ENCODE measurements at places on chromosomes 5 and 9.

- DNase-seq, result peak; percentile 24
Measured at GRCh38 chr5:149759986-149760853, 30.1 kb downstream of the PPARGC1B start.

- no peak for DNase-seq
Measured at GRCh38 chr5:72267685-72268084, 52.4 kb downstream of the MRPS27 start.

GRCh38 chr5:32323741-32324140, 11.0 kb upstream of the MTMR12 start:
- no peak for DNase-seq

GRCh38 chr5:104111632-104112031, 549.0 kb upstream of the NUDT12 start:
- no peak for DNase-seq

GRCh38 chr9:82418334-82418733, 429.8 kb downstream of the SPATA31D1 start:
- DNase-seq, result no peak

- DNase-seq, result no peak
Measured at GRCh38 chr5:17314907-17315471, 97.6 kb downstream of the BASP1 start.

- no peak for DNase-seq
Measured at GRCh38 chr5:115624994-115625393, 842 bp downstream of the TMED7 start.

GRCh38 chr5:109958082-109958481, 268.4 kb downstream of the MAN2A1 start:
- no peak for DNase-seq

DNA sequence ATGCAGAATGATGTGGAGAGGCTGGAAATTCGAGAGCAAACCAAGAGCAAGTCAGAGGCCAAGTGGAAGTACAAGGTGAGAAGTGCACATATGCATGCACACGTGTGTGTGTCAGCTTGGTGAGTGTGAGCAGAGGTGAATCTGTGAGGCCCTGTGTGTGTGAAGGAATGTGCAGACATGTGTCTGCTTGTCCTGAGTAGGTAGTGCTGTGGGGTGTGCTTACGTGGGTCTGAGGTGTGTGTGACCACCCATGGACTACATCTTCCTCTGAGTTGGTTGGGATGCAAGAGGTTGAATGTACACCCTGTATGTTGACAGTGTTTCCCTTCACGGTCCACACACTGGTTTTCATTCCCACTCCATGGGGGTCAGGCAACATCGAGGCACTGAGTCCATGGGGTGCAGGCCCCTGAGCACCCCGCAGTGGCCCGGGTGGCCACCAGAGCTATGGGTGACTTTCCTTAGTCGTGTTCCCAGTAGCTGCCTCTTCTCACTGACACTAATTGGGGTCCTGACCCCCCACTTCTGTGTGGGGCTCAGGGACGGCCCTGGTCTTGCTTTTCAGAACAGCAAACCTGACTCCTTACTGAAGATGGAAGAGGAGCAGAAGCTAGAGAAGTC, 86.7 kb downstream of the PHF2 start:
- DNase-seq, result no peak

DNA sequence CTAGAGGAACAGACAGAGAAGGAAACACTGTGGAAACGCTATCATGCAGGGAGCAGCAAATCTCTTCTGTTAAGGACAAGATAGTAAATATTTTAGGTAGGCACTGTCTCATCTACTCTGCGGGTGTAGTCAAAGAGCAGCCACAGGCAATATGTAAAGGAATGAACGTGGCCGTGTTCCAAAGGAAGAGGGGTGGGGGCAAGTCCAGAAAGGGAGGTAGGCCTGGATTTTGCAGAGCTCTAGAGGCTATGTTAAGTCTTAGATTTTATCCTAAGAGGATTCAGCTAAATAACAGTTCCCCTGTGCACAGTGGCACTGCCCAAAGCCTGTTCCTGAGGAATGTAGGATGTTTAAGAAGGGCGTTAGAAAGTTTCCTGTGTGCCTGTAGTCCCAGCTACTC, 161.6 kb downstream of the ACTL7B start:
- DNase-seq, result no peak

- DNase-seq, result no peak
Measured at GRCh38 chr5:151005950-151006576, 14.3 kb upstream of the GPX3 start.

DNA sequence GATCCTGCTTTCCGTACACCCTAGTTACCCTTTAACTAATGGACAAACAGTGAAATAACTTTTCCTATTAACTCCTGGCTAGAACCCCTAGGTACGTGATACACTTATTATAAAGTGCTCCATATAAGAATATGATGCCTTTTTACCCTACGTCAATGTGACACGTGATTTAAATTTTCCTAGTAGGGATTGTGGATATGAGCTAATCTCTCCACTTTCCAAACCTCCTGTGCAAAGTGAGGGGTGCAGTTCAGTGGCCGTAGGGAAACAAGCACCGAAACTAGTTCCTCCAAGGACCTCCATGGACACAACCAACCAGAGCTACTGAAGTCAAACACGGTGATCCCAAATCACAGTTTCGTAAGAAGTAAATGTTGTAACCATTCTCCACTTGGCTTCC, 19.3 kb downstream of the NFIB start:
- no peak for DNase-seq

DNA sequence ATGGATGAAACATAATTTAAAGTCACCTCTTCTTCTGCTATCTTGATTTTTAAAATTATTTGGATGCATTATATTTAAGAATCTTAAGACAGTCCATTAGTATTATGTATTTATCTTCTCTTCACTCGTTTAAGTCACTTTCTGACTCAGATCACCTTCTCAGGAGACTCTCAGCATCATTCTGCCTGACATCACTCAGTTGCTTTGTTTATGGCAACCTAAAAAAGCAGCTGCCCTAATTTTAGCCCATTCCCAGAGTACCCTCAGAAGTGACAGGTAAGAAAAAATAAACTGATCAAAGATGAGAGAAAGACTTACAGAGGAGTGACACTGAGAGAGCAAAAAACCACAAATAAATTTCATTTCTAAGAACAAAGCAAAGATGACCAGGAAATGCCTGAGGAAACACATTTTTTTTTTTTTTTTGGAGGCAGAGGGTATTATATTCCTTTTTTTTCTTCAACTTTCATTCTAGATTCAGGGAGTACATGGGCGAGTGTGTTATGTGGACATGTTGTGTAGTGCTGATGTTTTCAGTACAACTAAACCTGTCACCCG, 140.5 kb downstream of the MUSK start:
- DNase-seq, result no peak

- DNase-seq, result no peak
Measured at GRCh38 chr5:146344155-146345118, 5.8 kb downstream of the POU4F3 start.

GRCh38 chr9:96619491-96620180, at the start of gene CDC14B:
CDC14B (minus strand) TSS chr9:96619843; CDS start chr9:96619378, 465 bp downstream.
- peak; percentile 91 for DNase-seq
